Retinal pigment epithelial cell (primary cell): ENCODE measurements at places on chromosomes 7 and 10.

DNA sequence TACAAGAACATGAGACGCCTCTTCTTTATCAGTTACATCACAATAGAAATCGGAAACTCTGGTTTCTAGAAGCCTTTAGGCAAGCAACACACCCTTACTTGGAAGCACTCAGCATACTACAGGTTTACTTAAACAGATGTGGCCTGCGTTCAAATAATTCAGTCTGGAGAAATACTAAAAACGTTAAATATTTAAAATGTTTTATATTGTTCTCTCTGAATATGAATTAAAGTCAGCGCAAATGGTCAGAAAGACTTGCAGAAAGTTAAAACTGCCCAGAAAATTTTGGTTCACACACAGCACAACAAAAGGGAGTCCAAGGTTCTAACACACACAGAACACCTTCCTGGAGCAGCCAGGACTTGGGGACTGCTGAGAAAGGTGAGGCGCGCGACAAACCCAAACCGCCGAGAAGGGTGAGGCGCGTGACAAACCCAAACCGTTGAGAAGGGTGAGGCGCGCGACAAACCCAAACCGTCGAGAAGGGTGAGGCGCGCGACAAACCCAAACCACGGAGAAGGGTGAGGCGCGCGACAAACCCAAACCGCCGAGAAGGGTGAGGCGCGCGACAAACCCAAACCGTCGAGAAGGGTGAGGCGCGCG, 25.8 kb downstream of the ESYT2 start:
- DNase-seq: no peak

- no peak for DNase-seq
Measured at GRCh38 chr7:120033114-120033513, 239.9 kb upstream of the KCND2 start.

GRCh38 chr10:4840151-4840550, 14.1 kb downstream of the AKR1E2 start:
- no peak for DNase-seq

DNA sequence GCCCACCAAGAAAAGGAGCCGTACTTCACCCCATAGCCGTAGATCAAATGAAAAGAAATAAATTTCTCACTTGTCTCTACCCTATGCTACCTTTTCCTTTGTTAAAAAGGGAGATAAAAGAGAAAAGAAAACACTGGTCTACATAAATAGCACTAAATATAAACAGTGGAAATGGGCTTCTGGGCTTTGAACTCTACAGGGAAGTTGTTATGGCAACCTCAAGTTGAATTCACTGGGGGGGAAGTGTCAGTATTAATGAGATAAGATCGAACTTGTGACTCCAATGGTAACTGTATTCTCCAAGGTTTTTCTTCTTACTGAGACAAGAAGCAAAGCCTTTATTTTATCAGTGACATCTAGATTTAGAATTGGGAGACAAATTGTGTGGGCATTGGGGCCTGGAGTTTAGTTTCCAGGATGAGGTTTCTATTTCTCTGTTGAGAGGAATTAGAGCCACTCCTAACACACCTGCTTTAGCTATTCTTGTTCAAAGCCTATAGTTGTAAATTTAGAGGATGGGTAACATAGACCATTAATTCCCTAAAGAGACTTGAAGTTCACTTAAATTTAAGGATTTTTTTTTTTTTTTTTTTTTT, 604.3 kb upstream of the GALNT17 start:
- no peak for DNase-seq

DNA sequence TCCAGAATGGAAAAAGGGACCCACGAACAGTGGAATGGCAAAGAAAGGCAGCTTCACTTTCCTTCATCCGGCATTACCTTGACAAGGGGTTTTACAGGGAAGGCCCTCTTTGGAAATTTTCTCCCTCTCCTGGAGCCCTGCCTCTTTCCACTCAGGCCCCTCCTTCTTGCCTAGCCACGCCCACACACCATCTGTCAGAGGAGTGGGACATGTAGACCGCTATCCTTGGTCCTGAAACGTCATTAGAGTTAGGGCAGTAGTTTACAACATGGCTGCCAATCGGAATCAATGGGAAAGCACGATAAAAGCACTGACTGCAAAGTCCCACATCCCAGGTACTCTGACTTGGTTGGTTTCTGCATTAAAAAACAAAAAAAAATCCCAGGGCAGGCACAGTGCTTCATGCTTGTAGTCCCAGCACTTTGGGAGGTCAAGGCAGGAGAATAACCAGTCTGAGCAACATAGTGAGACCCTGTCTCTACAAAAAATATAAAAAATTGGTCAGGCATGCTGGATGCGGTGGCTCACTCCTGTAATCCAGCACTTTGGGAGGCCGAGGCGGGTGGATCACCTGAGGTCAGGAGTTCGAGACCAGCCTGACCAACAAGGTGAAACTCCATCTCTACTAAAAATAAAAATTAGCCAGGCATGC, 96.4 kb downstream of the MARCHF5 start:
- peak; percentile 54 for DNase-seq

DNA sequence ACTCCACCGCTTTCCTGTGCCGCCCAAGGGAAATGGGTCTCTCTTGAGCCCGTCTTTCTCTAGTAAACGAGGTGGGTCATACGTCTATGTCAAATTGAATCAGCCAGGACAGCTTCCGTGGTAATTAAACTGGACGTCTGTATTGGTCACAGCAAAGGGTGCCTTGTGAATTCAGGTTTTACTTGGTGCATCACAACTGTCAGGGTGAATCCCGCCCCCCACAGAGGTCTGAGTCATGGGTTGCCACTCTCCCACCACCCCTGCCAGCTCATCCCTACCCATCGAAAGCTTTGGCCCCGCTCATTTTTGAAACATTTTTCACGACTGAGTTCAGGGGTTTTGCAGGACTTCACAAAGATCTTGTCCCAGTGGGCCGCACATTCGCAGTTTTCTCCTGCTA, 8.0 kb upstream of the SP8 start:
- DNase-seq: no peak

DNA sequence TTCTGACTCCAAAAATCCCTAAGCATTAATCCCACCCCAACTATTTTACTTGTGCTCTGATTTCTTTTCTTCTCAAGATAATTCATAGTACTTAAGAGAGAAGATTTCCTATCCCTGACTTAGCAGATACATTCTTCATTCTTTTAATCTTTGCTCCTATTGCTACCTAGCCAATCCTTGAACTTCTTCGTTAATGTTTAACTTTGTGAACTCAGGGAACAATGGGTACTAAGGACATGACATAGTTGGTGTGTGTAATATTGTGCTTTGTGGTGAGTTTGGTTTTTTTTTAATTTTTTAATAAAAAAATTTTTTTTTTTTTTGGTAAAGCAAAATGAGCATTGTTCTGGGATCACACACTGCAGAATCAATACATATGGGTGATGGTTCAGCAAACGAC, 166.2 kb downstream of the CHCHD3 start:
- no peak for DNase-seq

DNA sequence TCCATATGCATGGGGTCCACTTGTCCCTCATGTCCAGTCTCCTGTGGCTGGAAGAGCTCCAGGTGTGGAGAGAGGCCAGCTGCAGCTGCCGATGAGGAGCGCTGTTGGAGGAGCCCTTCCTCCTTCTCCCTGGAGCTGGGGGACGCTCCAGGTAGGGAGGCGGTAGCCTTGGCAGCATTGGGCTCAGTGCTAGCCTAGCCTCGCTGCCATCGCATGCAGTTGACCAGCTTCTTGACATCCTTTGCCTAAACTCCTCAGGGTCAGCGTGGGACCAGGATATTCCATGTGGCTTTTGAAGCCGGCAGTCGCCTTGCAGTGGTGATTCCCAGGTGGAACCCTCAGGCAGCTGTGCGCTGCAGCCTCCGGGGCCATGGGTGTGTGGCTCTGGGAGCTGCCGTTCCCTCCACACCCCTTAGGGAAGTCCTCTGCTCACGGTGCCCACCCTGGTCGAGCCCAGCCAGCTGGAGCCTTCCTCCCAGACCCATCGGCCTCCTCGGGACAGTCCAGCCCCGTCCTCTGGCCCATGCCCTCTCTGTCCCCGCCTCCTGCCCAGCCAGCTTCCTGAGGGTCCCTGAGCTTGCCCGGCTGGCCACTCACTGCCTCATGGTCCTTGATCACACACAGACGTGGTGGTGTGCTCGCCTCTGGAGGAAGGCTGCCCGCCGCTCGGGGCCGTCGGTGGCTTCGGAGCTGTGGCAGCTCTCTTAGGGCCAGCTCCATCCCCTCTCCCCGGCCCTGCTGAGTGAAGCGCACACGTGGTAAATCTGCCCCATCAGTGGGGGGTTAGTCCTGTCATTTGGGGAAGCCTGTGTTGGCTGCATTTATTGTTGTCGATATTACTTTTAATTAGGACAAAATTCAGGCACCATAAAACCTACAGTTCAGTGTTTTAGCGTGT, 21.2 kb downstream of the INPP5A start:
- DNase-seq: no peak

DNA sequence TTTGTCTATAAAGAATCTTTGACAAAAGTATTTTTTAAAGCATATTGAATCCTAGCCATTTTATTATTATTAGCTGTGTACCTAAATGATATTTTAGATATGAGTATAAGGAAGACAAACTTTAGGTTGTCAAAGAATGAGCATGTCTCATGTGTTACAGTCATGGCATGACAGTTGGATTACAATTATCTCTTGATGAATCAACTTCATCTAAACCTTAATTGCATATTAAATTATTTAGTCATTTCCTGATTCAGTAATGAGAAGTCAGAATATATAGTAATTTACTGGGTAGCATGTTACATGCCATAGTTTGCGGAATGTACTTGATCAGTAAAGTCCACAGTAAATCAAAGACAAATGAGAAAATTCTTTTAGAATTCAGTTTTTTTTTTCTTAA, 59.2 kb downstream of the MAPK8 start:
- no peak for DNase-seq
